ENCODE measurements at places on chromosomes 12 and 14. TPM values are rescaled to one million over a fixed set of nuclear protein-coding genes. Genes with fewer than 3 reads are reported as not detected.

DNA sequence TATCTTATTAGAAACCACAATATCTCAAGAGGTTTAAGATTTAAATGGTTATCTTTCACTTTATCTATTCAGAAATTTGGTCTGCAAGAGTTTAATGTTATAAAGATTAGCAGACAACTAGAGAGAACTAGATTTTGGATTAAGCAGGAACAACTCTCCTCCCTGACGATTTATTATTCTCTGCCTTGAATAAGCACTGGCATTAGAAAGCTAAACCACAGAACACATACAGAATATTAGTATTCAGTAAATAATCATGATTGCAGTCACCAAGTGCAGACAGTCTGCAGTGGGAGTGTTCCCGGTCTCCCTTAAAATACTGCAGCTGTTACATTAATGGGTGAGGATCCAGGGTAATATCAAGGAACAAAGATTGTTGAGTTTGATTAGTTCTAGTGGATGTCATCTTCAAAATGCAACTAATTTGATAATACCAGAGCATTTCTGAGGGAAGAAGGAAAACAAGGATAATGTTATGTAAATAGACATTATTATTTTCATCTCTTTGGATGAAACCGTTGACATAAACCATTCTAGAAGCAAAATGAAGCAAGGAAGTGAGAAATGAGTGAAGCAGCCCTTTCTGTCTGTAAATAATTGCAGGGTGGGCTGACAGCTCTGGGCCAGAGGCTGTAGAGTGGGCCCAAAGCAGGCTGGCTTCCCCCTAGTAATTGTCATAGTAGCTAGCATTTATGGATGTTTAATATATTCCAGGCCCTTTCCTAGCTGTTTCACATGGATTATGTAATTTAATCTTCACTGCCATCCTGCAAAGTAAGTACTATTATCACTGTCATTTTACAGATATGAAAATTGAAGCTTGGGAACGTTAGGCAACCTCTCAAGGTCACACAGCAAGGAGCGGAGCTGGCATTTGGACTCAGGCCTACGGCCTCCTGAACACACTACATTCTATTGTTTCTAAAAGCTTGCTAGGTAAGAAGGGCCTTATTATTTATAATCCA is 79.4 kb downstream of the DYRK2 start:
- H3K4me3 ChIP-seq = no peak overlapping the region
- no peaks in the 10 kb centered on the region for H3K36me3 ChIP-seq
- H3K27ac ChIP-seq = no peak overlapping the region
- H3K27me3 ChIP-seq = no peaks in the 10 kb centered on the region
- H3K4me1 ChIP-seq = no peaks in the 10 kb centered on the region

- H3K4me3 ChIP-seq = no peak overlapping the region
- H3K4me1 ChIP-seq = peaks cover 5% of the 10 kb centered on the region
- no peak for DNase-seq
- H3K27ac ChIP-seq = no peak overlapping the region
- no peaks in the 10 kb centered on the region for H3K36me3 ChIP-seq
Observed at GRCh38 chr12:12505544-12506495, 56.8 kb downstream of the DUSP16 start.

DNA sequence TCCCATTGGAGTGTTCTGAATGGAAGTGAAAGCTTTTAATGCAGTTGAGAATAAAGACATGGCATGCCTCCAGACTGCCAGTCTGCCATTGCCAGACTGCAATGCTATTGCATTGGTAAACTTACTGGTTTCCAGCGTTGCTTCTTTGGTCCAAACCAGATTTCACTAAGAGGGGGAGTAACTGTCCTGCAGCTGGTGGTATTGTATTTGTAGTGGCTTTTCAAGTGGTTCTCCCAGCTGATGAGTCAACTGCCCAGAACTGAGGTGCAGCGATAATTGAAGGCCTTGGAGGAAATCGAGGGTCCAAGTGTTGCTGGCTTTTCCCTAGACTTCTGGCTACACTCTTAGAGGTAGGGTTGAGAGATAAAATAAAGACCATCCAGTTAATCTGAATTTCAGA is 31.9 kb downstream of the ERG28 start:
- no peak for DNase-seq
- H3K4me1 ChIP-seq = peaks cover 5% of the 10 kb centered on the region
- no peaks in the 10 kb centered on the region for H3K27me3 ChIP-seq
- no peak overlapping the region for H3K4me3 ChIP-seq
- H3K36me3 ChIP-seq = no peaks in the 10 kb centered on the region
- H3K27ac ChIP-seq = no peak overlapping the region

DNA sequence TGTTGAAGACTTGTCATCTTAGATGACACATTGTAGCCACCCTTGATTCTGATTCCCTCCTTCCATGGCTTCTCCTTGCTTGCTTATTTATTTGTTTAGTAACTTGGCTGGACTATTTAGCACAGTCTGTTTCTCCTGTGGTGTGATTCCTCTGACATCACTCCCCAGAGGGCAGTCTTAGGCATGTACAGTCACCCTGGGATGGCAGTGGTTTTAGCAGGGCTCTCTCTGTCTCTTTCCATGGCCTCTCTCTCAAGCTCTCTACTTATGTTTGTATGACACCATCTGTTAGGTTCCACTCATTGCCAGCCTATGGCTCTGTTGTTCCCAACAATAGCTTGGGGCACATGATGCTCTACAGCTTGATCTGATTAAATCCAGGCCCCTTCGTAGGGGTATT is 158.3 kb downstream of the ADGRD1 start:
- no peak overlapping the region for H3K27ac ChIP-seq
- H3K4me1 ChIP-seq = no peaks in the 10 kb centered on the region
- H3K4me3 ChIP-seq = no peak overlapping the region
- no peaks in the 10 kb centered on the region for H3K36me3 ChIP-seq
- DNase-seq = no peak
- H3K27me3 ChIP-seq = peaks cover 5% of the 10 kb centered on the region

KRT72 gene
- polyA plus RNA-seq = 0.04 TPM

TAS2R10 gene
- polyA plus RNA-seq = not detected

EGLN3 gene
- polyA plus RNA-seq = 0.76 TPM

CIT gene
- 1.1 TPM for polyA plus RNA-seq

SERPINA6 gene
- polyA plus RNA-seq = not detected

SPX gene
- polyA plus RNA-seq = 0.13 TPM

KRT79 gene
- polyA plus RNA-seq = not detected
